Activated CD8-positive, alpha-beta T cell treated with anti-CD3 and anti-CD28 coated beads, Interleukin-2, amount 10 ng/mL, durations not matched to agents 7 days and 5 days (primary cell): ENCODE measurements at places on chromosomes 3 and 15.
A peak's percentile ranks its signal among the peaks of the same experiment; 100 is the strongest.

- peak; percentile 32 for DNase-seq
These were observed 221.1 kb downstream of the SLCO3A1 start for GRCh38 chr15:92074646-92075045.

GRCh38 chr3:49665822-49666519, 8.2 kb upstream of the APEH start:
- no peak for DNase-seq

DNA sequence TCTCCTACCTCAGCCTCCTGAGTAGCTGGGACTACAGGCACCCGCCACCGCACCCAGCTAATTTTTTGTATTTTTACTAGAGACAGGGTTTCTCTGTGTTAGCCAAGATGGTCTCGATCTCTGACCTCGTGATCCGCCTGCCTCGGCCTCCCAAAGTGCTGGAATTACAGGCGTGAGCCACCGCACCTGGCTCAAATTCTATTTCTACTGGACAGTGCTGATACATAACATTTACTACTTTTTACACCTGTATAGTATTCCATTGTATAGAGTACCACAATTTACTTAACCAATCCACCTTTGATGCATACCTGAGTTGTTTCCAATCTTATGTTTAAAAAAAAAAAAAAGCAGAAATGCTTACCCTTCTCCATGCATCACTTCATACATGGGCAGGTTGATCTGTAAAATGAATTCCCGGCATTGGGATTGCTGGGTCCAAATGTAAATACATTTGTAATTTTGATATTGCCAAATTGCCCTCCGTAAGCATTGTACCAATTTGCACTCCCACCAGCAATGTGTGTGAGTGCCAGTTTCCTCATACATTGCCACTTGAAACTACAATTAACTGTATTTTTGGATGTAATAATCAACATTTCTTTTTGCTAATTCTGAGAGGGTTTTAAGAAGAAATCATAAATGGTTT, 94.5 kb downstream of the NPTN start:
- DNase-seq: no peak

DNA sequence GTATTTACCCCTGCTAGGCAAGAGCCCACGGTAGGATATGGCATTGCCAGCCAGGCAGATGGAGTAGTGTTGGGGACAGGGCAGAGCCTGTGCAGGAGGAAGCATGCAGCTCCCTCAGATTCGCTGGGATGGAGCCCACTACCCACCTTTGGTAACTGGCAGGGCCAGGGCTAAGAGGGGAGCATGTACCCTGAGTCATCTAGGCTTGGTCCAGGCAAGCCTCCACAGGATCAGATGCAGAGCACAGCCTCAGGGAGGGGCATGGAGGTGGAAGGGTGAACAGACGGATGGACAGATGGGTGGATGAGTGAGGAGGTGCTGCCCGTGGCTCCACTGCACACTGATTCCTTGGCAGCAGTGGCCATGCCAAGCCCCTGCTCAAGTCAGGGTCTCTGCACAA, 33.0 kb downstream of the IL20RB start:
- DNase-seq: no peak

DNA sequence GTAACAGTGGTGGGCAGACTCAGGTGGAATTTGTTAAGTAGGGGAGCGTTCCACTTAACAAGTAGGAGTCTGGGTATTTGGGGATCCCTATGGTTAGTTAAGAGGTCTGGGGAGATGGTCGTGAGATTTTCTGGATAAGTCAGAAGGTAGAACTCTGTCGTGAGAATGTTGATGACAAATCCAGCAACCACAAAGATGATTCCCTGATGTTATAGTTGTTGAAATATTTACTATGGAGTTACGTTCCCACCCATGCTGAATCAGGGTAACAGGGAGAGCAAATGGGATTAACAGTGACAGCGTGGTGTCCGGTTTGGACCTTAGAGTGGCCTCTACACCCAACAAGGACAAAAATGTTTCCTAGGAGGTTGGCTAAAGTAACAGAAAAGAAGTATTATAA, 110.8 kb downstream of the MFSD1 start:
- no peak for DNase-seq

DNA sequence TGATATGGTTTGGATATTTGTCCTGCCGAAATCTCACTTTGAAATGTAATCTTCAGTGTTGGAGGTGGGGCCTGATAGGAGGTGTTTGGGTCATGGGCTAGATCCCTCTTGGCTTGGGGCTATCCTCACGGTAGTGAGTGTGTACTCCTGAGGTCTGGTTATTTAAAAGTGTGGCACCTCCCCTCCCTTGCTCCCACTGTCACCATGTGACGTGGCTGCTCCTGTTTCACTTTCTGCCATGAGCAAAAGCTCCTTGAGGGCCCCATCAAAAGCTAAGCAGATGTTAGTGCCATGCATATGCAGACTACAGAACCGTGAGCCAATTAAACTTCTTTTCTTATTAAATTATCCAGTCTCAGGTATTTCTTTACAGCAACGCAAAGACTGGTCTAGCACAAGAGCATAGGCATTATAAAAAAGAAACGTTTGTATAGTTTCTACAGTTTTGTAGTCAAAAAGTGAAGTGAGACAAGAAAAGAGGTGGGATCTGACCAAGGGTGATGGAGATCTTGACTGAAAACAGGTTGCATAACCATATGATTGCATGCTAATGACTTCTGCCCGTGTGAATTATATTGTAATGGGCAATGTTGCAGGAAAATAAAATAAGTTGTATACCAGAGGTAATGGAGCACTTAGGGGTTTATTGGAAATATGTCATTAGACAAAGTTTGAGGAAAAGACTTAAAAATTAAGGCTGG, 28.5 kb upstream of the CLASP2 start:
- DNase-seq: no peak

- DNase-seq: no peak
These were observed 303.9 kb downstream of the AGBL1 start for GRCh38 chr15:86383611-86384010.
